NT2/D1 (cell line): ENCODE measurements at places on chromosomes 2 and 18.

- no peak for DNase-seq
These were observed 12.0 kb upstream of the GCC2 start for GRCh38 chr2:108436976-108437375.

- no peak for DNase-seq
These were observed 125.8 kb downstream of the LYPD6B start for GRCh38 chr2:149164296-149164695.

GRCh38 chr18:34729264-34729663, 19.2 kb downstream of the DTNA start:
- DNase-seq: peak; percentile 30

DNA sequence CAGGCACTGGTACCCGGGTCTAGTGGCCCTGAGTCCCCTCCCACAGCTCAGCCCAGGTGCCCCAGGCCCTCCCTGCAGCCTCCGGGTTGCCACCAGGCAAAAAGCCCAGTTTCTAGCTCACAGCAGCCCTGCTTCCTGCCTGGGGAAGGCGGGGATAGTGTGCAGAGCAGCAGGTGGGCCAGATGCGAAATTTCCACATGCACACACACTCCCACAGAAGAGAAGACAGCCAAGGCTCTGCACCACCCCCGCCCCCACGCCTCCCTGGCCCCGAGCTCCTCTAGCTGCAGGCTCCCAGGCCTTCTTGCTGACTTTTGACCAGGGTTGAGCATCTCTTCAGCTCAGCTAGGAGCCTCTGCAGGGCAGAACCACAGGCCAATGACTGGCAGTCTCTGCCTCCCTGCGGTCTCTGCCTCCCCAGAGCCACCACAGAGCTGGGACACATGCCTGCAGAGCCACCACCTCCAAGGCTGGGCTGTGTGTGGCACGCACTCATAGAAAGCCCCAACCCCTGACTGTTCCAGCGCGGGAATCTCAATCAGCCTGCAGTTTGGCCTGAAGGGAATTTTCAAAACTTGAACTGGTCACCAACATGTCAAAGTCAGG, 7.2 kb downstream of the SLC66A2 start:
- no peak for DNase-seq

DNA sequence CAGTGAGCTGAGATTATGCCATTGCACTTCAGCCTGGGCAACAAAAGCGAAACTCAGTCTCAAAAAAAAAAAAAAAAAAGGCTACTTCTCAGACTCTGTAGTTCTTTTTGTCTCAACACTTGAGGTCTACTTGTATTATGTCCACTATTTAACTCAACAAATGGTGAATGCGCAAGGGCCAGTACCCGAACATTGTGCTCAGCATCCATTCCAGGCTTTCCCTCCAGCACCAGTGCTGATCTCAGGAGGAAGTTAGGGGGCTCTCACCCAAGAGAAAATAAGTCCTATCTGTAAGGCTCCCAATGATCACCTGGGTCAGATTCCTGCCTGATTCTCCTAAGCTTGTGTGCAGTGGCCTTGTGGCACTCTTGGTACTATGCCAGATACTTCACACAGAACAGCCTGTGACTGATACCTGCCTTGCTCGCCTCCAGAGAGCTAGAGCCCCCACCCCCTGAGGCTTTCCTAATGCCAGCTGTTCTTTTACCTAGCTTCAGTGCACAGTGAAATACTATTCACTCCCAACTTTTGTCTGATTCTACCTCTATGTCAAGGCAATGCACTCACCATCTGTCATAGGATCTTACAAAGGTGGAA, 74.9 kb downstream of the INO80D start:
- no peak for DNase-seq

GRCh38 chr2:182573553-182573952, 142.5 kb upstream of the DNAJC10 start:
- no peak for DNase-seq

- DNase-seq: no peak
These were observed 453.9 kb upstream of the TRIB2 start for GRCh38 chr2:12262681-12263436.
